Stimulated activated CD4-positive, alpha-beta T cell treated with anti-CD3 and anti-CD28 coated beads, TNF-alpha, amount 100 ng/mL, for 24 hours (primary cell): ENCODE measurements at places on chromosomes 12 and 14.

- DNase-seq, result no peak
Observed at GRCh38 chr12:131836193-131836592, 8.0 kb downstream of the MMP17 start.

DNA sequence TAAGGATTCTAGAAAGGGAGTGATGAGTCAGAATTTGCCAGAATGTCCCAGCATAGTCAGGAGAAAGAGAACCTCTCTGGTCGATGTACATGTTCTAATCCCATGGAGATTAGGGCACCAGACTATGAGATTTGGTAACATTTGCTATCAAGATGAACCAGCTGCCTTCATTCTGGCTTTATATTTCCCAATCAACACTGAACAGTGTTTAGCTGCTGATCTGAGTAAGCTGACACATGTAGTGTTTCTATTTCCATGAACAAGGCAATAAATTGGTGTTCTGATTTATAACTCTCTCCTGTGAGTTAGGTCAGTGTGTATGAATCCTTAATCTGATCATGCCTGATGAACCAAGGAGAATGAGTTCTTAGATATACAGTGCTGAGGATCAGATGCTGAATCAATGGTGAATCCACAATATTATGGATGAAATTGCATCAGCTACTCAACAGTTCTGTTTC, 158.0 kb upstream of the AMIGO2 start:
- DNase-seq, result no peak

- no peak for DNase-seq
Observed at GRCh38 chr12:91871751-91872150, 273.9 kb downstream of the BTG1 start.

GRCh38 chr12:96578526-96579125, 89.2 kb downstream of the CFAP54 start:
- no peak for DNase-seq

GRCh38 chr14:92973261-92973797, 50.4 kb downstream of the CHGA start:
- DNase-seq, result no peak

GRCh38 chr14:36820111-36820709, 158.6 kb downstream of the PAX9 start:
- DNase-seq, result no peak

DNA sequence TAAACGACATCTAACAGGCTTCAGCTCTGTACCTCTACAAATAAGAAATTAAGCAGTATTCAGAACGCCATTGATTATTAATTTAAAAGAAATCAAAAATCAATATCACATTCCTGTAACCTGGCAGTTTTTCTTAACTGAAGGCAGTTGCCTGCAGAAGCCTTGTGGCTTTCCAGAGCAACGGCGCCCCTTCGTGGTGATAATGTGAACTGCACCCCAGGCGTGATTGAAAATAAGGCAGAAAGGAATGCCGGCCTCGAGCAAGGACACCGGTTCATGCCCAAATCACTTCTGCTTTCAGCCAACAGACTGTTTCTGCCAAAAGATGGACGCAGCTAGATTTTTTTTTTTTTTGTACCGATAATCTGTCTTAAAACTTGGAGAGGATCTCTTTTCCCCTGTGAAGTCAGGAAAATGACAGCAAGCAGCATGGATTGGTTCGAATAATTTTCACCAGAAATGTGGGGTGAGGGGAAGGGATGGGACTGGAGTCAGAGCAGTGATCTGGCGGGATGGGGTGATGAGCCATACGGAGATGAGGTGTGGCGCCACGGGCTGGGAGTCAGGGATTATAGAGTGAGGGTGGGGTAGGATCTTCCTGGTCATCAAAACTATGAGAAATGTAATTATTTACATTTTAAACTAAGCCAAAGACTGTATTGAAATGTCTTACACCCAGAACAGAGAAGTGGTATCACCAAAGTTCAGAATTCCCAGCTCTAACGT, 473.0 kb downstream of the DPF3 start:
- DNase-seq, result peak; percentile 54

GRCh38 chr12:129339336-129339735, 486.1 kb downstream of the GLT1D1 start:
- no peak for DNase-seq

- no peak for DNase-seq
Observed at GRCh38 chr12:97426492-97427116, 36.0 kb upstream of the RMST start.

DNA sequence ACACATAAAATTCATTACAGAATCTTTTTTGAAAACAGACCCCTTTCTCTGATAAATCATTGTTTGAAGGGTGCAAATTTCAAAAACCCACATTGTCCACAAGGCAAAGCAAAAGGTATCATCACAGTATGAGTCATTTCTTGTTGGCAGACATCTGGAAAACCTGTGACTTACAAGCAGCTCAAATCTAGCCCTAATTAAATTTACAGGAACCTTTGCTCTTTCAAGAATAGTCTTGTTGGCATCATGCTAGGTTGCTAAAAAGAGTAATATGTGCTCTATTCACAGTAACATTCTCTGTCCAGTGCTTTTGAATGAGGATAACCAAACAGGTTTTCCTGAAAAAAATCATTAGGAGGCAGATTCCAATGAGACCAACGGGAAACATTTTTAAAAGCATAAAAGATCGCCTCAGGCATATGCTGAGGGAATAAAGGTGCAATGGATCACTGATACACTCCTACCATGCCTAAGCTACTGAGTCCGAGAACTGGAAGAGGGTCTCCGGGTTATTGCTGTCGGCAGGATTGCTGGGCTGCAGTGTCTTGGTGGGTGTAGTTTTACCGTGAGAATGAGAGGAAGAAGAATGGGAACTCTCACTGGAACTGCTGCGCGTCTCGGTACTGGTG, 55.5 kb upstream of the TTC7B start:
- no peak for DNase-seq

DNA sequence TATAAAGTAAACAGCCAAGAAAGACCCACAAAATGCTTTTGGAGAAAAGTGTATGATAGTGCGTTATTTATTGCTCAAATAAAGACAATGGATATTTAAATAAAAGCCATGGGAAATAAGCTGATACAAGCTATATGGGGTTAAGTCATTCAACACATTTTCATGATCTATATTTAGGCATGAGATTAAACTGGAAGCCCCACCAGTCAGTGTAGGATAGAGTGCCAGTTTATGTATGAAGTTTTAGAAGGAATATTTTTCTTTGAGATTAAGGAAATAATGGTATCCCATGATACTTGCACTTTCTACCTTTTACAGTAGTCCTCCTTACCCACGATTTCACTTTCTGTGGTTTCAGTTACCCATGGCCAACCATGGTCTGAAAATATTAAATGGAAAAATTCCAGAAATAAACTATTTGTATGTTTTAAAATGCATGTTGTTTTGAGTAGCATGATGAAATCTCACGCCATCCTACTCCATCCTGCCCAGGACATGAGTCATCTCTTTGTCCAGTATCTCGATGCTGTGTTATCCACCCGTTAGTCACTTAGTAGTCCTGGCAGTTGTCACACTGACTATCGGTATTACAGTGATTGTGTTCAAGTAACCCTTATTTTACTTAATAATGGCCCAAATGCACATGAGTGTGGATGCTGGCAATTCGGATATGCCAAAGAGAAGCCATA, 22.3 kb downstream of the SYT1 start:
- no peak for DNase-seq

- no peak for DNase-seq
Observed at GRCh38 chr12:113284751-113285150, 50.2 kb downstream of the SLC8B1 start.

GRCh38 chr12:85448548-85449139, 168.6 kb downstream of the ALX1 start:
- no peak for DNase-seq

GRCh38 chr14:72513965-72514659, 379.8 kb downstream of the DPF3 start:
- DNase-seq, result no peak

GRCh38 chr12:47556261-47557030, 149.4 kb downstream of the RPAP3 start:
- no peak for DNase-seq

- DNase-seq, result no peak
Observed at GRCh38 chr12:106759526-106760183, 14.8 kb upstream of the RIC8B start.

DNA sequence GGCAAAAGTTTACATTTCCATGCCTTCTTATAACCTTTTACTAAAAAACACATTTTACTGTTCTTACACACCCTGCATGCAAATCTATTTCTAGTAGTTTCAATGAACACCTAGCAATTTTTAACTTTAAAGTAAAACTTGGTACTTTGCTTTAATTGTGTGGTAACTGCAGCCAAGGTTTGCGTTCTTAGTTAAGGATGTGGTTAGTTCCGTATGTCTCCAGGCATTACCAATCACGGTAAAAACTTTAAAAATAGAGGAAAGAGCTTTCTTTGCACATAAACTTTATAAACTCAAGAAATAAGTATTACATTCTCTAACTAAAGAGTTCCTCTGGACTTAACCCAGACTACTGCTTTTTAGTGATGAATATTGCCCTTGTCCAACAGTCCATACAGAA, 795.2 kb downstream of the SLC16A7 start:
- DNase-seq, result no peak

- DNase-seq, result no peak
Observed at GRCh38 chr14:36260970-36261640, 59.3 kb downstream of the MBIP start.

DNA sequence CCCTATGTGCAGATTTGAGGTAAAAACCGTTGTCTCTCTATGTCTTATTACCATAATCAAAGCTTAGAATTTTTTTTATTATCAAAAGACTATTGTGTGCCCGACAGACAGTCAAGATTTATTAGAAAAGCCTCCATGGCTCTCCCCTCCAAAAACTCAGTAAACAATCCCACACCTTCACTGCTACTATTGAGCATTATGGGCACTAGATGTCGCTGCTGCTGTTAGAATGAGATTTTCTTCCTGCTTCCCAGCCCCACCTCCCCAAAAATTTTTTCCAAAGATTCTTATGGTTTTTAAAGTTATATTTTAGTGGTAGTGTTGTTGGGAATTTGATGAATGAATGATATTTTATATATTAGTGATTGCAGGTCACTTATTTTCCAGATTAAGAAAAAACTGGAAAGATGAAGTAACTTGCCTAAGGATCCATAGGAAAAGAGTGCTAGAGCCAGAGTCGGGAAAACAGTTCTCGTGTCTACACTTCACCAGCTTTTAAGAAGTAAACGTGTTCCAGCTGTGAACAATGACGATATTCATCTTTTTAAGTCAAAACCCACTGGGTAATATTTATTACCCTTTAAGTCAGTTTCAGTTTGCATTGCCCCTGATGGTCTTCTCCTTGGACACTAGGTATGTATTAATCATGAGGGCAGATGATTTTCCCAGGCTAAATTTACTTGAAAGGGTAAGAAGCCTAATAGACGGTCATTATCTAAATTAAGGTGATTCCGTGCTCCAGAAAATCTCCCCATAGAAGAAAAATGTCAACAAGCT, 12.2 kb upstream of the FOXG1 start:
- no peak for DNase-seq

DNA sequence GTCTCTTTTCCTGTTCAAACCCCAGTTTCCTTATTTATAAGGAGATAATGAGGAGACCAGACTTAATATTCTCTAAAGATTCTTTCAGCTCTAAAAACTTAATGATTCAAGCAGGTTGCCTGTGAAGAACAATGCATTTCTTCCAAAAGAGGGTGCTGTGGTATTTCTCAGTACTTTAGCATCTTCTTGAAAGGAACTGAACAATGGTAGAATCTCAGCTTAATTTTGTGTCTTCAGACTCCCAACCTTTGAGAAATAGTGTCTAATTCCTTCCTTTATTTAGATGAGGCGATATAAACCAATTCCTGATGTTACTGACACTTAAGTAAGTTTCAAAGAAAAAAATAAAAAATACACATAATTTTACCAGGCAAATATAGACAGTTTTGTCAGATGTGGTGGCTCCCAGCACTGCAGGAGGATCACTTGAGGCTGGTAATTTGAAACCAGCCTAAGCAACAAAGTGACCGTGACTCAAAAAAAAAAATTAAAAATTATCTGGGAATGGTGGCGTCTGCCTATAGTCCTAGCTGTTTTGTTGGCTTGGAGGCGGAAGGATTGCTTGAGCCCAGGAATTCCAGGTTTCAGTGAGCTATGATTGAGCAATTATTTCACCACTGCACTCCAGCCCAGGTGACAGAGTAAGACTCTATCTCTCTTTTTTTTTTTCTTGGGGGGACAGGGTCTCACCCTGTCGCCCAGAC, 76.9 kb upstream of the PSMA6 start:
- no peak for DNase-seq

- DNase-seq, result no peak
Observed at GRCh38 chr12:112170376-112170775, 45.0 kb downstream of the TRAFD1 start.

- peak; percentile 12 for DNase-seq
Observed at GRCh38 chr12:68451261-68452077, 119.3 kb upstream of the MDM1 start.

DNA sequence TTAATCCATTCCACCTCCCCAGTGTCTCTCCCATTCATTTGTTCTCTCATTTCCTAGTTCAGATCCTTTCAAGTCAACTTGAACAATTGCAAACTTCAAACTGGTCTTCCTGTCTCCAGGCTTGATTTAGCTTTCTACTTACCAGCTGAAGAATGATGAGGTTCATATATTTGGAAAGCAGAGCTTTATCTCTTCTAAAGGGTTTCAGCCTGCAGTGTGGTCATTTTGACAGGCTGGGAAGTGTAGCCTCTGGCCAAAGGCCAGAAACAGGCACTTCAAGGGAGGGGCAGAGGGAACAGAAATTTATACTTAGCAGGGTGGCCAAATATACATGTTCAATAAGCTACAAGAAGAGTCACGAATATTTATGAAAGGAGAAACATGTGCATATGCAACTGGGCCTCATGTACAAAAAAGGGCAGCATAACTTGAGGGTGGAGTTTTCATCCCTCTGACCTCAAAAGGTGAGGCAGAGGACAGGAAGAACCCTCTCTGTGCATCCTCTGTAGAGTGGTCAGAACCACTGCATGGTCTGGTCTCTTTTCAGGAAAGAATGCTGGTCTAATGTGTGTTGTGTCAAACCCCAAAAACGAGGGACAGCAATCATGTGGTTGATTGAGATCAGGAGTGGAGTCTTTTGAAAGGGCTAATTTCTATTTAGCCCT, 34.0 kb upstream of the HECTD1 start:
- DNase-seq, result no peak

DNA sequence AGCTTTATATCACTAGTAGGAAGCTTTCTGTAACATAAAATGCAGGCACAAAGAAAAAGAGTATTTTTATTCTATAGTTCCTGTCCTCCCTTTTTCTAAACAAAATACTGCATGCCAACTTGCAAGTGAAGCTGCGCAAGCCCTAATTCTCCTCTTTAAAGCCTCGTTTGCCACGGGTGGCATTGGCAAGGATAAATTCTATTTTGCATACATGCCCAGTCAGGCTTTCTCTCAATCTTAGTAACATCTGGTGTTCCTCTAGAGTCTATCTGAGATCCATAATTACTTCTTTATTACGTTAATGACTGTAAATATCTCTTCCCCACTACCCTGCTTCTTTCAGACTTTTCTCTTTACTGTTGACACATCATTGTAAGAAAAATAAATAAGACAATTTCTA, 97.1 kb upstream of the DAAM1 start:
- DNase-seq, result no peak
